ENCODE measurements at places on chromosomes 1 and 21.

DNA sequence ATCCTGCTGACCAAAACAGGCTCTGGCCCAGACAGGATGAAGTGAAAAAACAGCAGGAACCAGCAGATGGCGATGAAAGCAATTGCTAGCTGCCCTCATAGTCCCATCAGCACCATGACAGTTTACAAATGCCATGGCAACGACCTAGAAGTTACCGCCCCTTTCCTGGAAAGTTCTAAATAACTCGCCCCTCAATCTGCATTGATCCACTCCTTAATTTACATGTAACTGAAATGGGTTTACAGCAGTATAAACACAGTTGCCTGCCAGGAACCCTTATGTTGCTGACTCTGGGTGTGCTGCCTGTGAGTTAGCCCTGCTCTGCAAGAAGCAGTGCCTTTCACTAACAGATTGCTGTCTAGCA lies 65.5 kb upstream of the CR1L start:
- peak; percentile 70 for DNase-seq

DNA sequence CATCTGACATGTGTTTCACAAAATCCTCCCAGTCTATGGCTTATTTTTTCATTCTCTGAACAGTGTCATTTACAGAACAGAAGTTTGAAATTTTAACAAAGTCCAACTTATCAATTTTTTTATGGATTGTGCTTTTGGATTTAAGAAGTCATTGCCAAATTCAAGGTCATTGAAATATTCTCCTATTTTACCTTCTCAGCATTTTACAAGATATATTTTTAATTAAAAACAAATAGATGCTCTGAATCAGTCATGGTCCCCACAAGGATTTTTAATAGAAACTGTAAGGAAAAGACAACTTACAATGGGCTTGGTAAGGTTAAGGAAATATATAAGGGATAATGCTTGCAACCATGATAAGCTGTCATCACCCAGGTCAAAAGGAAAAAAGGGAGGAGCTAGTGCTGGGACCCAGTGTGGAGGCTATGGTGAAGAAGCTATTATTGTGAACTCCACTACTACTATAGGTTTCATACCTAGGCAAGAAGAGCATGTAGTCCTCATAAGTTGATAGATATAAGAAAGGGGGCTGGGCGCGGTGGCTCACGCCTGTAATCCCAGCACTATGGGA lies 144.5 kb upstream of the KCNJ15 start:
- DNase-seq: no peak

- no peak for DNase-seq
These were observed 26.0 kb upstream of the ESRRG start for GRCh38 chr1:216749232-216749631.

GRCh38 chr1:227790868-227791267 lies 24.6 kb upstream of the PRSS38 start:
- DNase-seq: no peak

DNA sequence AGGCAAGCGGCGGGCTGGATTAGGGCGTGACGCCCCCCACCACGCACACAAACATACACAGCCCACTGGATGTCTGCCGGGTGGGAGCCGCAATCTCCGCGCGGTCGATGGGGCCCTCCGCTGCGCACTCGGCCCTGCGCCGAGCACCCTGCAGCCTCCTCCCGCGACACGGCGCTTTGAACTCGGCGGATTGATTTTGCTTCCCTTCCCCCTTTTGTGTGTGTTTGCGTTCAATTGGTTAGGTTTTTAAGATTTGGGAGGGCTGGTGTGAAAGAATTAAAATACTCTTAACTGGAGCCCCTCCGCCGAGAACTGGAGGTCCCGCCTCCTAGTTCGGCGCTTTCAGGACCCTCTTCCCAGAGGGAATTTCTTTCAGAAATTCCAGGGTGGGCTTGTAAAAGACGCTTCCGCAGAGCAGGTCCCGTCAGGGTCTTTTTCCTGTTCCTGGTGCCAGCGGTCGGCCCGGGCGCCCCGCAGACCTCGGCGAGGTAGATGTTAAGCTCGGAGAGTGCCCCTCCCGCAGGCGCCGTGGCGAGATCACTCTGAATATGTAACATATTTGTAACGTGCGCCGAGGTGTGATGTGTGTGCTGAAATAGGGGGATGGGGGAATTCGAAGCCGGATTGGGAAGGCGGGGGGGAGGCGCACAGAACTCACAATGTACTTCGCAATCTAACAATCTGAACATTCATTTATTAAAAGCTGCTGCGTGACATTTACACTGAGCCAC lies 8.0 kb upstream of the BARHL2 start:
- DNase-seq: no peak

DNA sequence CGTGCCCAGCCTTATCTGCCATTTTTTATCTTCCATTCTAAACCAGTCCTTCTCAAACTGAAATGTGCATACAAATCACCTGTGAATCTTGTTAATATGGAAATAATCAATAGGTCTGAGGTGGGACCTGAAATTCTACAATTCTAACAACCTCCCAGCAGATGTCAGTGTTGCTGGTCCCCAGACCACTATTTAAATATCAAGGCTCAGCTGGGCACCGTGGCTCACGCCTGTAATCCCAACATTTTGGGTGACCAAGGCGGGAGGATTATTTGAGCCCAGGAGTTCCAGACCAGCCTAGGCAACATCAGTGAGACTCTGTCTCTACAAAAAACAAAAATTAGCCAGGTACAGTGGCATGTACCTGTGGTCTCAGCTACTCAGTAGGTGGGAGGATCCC lies 4.1 kb downstream of the UQCRHL start:
- DNase-seq: no peak

GRCh38 chr1:59027177-59027576 lies 243.3 kb upstream of the JUN start:
- DNase-seq: no peak

GRCh38 chr21:27526451-27526850 lies 559.6 kb upstream of the ADAMTS5 start:
- peak; percentile 5 for DNase-seq

GRCh38 chr1:53552981-53553733 lies 94.0 kb downstream of the DMRTB1 start:
- peak; percentile 28 for DNase-seq

DNA sequence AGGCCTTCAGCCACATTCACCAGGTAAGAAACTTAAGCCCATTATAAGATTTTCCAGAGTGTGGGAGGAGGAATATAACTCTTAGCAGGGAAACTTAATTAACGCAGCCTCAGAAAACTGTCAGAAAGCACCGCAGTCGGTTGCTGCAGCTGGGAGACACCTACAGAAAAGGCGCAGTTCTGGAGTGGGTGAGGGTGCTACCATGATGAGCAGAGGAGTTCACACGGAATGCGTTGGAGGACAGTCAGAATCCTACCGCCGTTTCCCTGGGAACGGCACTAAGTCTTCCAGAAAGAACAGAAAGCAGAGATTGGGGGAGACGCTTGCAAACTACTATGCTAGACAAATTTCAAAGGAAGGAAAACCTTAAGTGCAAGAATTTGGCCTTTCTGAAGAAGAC lies 6.4 kb downstream of the ACTN2 start:
- DNase-seq: no peak

DNA sequence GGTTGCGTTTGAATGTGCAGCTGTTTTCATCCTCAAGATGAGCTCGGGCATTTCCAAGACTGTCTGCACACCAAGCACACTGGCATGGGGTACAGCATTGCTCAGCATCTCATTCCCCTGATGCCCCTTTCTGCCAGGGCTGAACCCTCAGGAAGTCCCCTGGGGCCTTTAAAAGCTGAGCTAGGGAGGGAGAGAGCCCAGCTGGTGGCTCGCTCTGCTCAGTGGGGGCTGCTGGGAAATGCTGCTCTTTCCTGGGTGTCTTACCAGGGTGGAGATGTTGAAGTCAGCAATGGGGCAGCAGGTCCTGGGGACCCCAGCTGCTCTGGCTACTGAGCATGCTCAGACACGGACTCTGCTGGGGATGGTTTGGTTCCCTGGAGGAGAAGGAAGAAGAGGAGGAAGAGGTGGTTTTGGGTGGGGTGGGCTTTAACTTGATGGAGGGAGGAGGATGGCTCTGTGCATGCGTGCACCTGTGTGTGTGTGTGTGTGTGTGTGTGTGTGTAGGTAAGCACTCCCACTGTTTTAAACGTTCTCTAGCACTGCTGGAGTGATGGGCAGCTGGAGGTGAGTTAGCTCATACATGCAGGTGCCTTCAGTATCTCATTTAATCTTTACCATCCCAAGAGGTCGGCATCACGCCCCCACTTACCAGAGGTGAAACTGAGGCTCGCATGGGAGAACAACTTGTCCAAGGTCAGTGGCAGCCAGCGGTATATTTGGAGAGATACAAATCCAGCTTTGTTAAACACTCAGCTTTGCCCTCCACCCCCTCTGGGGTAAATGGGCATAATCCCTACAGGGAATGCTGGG lies 40.9 kb downstream of the ACTL8 start:
- no peak for DNase-seq

DNA sequence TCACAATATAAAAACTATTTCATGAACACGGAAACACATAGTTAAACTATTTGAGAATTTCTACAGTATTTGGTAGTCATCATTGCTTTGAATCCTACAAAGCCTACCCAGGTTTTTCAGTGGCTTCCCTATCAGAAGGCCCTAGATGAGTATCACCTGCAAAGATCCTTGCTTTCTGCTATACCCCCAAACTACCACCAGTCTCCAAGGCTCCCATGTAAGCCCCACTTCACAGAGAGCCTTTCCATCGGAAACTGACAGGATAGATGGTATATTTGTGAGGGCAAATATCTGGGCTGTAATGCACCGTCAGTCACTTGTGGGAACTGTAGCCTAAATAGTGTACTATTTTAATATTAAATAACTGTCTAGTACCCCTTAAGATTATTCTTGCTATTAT lies 674.3 kb downstream of the BRINP3 start:
- DNase-seq: no peak

GRCh38 chr1:111769517-111770146 lies 13.9 kb downstream of the DDX20 start:
- DNase-seq: no peak

DNA sequence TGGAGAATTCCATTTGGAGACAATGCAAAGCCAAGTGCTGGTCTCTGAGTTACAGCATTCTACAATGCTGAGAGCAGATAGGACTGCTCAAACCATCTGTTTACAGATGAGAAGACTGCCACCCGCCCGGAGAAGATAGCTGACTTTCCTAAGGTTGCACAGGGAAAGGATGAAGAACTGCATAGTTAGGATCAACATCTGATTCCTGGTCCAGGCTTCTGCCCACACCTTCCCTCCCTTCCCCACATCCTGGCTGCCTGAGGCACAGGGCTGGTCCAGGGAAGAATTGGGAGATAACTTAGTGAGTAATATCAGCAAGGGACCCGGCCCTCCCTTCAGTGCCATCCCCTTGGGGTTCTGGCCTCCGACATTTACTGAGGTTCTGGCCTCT lies 2.0 kb downstream of the SERINC2 start:
- no peak for DNase-seq

DNA sequence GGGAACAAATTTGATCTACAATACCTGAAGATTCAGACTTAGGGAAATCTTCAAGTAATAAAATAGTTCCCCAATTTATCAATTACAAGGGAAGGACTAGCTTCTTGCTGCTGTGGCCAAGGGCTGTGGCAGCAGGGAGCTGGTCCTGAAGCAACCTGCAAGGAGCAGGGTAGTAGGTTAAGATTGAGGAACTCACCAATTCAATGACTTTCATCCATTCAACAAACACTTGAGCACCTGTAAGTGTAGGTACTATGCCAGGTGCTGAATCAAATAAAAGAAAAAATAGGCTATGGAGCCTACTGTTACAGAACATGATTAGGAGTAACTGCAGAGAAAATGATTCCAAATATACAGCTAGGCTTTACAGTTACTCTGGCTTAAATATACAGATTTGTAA lies 64.2 kb upstream of the RBM34 start:
- no peak for DNase-seq

- no peak for DNase-seq
These were observed 45.2 kb downstream of the SLC44A3 start for GRCh38 chr1:94865360-94865759.

DNA sequence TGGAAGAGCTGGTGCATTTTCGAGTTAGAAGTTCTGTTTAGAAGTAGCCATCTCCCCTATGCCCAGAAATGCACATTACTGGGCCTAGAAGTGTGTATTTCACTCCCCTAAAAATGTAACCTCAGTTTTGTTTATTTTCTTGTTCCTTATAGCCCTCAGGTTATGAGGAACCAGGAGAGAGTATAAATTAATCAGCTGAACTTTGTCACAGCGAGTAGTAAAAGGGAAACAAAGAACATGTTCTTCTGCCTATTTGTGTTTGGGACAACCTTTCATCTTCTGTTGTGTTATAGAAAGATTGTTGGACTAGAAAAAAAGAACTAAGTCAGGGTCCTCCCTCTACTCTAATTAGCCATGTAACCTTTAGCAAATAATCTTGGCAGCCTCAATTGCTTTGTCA lies 160.5 kb upstream of the PDE4B start:
- DNase-seq: no peak

DNA sequence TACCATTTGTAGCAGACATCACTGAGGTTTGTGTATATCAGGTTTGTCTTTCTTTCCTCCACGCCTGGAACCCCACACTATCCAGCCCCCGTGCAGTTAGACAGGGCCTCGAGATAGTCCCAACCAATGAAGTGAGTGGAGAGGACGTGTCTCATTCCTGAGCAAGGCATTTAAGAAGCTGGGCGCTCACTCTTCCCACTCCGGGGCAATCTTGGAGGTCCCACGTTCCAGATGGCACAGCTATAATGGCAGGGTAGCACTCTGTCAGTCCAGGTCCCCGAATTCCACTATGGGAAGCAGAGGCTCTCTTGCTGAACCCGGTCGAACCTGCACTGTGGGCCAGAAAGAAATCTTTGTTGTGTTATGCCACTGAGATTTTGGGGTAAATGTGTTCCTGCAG lies 57.3 kb upstream of the CSF3R start:
- DNase-seq: no peak

GRCh38 chr1:62725255-62725654 lies 37.1 kb upstream of the DOCK7 start:
- DNase-seq: no peak

DNA sequence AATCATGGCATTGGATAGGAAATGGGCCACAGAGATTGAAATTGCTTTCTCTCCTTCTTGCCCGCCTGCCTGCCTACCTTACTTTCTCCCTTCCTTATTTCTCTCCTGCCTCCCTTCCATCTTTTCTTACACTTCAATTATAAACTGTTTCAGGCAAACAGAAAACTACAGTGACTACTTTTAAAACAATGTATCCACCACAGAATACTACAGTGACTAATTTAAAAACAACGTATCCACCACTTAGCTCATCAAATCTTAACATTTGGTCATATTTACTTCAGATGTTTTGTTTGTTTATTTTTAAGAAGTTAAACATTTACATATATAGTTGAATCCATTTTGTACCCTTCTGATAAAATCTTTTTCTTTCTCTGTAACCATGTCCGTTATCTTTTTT lies 54.4 kb downstream of the SNRPE start:
- peak; percentile 44 for DNase-seq

DNA sequence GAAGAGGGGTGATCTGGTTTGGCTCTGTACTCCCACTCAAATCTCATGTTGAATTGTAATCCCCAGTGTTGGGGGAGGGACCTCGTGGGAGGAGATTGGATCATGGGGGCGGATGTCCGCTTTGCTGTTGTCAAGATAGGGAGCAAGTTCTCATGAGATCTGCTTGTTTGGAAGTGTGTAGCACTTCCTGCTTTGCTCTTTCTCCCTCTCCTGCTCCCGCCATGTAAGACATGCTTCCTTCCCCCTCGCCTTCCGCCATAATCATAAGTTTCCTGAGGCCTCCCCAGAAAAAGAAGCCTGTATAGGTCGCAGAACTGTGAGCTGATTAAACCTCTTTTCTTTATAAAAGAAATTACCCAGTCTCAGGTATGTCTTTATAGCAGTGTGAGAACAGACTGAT lies 27.9 kb downstream of the MYOM3 start:
- DNase-seq: no peak
